ENCODE measurements at places on chromosomes 16 and 17.

DNA sequence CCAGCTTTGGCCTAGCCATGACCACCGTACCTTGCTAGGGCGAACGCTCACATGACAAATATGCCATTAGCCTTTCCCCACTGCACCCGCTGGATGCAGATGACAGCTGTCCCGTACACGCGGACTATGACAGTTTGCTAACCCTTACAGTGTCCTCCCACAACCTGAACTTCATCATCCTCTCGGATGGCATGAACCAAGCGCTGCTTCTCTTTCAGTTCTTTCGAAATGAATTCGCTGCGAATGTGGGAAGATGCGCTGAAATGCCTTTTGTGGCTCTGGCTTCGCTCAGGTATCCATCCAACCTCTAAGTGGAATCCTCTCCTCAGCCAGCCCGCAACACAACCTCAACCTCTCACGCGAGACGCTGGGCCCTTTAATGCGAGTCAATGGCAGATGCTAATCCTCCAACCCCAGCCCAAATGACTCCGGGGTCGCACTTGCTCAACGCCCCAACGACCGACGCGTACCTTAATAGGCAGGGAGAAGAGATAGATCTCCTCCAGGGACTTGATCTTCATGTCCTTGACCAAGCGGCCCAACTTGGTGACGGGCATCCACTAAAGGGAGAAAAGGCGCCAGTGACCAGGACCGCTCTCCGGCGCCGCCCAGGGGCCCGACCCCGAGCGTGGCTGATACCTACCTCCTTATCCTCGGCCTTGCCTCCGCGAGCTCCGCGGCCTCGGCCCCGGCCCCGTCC is 670 bp downstream of the RPS2 start:
- no peak for DNase-seq

DNA sequence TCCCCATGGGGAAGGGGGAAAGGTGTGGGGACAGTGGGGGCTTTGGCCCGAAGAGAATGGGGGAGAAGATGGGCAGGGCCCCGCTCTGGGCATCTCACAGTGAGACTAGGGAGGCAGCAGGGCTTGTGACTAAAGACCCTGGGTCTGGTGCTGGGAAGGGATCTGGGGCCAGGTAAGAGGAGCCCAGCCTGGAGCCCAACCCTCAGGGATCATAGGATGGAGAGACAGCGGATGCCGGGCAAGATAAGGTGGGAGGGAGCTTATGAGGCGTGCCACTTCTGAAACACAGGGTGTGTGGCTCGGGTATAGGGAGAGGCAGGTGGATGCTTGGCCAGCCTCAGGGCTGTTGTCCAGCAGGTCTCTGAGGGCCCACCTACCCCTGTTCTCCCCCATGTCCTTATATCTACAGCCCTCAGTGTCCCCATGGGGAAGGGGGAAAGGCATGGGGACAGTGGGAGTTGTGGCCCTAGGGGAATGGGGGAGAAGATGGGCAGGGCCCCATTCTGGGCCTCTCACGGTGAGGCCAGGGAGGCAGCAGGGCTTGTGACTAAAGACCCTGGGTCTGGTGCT is 15.4 kb downstream of the USP6 start:
- no peak for DNase-seq

DNA sequence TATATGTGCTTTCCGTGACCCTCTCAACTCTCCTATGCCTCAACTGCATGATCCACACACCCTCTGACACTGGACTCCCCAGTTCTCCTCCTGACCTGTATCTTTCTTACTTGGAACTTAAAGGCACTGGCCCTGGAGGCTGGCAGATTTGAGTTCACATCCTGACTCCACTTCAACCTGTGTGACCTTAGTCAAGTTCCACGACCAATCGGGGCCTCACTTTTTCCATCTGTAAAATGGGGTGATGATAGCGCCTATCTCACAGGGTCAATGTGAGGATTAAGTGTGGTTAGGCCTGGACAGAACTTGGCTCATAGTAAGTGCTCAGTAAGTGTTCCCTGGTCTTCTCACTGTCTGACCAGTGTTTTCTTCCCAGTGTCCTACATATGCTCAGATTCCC is 25.1 kb downstream of the MARF1 start:
- DNase-seq = no peak

DNA sequence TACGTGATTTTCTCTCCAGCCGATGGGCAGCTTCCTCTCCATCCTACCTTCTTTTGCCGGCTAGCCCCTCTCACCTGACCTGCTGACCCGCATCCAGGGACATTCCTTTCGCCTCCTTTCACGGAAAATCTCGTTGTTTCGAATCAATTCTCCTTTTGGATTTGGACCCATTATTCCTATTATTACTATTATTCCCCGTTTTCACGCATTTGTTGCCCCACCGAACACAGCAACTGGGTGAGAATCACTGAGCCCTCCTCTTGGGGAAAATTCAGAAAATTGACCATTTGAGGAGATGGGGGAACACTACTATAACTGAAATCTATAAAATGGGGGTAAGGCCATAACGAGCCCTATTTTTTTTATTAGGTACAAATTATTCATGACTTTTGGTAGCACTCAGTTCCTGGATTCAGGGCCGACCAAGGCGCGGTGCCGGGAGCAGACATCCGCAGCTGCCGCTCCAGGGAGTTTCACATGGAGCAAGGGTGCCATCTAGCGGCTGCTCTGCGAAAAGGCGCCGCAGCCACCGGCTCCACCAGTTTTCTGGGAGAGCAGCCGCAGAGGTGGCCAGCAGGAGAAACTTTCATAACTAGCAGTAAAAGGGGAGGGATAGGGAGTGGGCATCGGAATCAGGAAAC is 3.3 kb upstream of the HOXB8 start:
- peak; percentile 71 for DNase-seq

- DNase-seq = peak; percentile 43
These were observed 4.8 kb downstream of the CA5A start for GRCh38 chr16:87931504-87931903.

DNA sequence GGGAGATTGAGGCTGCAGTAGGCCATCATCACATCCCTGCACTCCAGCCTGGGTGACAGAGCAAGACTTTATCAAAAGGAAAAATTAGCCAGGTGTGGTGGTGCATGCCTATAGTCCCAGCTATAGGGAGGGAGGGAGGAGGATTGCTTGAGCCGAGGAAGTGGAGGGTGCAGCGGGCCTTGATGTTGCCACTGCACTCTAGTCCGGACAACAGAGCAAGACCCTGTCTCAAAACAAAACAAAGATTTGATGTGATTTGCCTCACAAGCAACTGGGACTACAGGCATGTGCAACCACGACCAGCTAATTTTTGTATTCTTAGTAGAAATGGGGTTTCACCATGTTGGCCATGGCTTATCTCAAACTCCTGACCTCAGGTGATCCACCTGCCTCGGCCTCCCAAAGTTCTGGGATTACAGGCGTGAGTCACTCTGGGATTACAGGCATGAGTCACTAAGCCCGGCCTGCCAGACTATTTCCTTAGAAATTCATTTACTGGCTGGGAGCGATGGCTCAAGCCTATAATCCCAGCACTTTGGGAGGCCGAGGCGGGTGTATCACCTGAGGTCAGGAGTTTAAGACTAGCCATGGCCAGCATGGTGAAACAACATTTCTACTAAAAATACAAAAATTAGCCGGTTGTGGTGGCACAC is 11.5 kb downstream of the UBE2G1 start:
- no peak for DNase-seq
